Urinary bladder (tissue), 4 donors: ENCODE measurements at places on chromosomes 6 and 20.

DNA sequence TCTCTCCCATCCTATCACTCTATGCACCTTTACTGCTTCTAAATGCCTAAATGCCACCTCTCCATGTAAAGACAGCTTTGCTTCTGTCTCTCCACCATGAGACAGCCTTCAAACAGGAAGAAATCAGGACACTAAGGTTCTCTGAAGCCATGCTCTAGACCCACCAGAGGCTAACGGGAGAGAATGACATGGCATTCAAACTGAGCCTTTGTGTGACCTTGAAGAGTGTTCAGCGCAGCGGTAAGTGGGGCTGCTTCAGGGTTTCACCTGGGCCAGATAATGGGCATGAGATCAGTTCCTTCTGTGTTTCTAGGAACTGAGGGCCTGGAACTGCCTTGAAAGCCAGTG lies 20.1 kb downstream of the FAM50B start:
- no peak for DNase-seq

DNA sequence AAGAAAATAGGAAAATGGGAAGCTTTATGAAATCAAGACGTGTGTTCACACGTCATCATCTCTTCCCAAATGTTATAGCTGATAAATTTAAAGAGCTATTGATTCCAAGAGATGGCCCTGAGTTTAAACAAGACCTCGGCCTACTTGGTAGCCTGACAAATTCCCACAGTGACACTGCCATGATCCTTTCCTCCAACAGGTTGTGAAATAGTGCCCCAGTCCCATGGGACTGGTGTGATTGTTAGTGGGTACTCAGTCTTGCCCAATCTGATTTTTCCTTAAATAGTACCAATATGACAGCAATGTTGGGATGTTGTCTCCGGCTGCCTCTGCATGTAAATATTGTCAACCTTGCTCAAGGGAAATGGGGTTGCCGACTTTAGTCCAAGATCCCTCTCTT lies 34.5 kb downstream of the RIOK1 start:
- no peak for DNase-seq

GRCh38 chr20:54170026-54170471 lies 3.7 kb downstream of the CYP24A1 start:
- no peak for DNase-seq

DNA sequence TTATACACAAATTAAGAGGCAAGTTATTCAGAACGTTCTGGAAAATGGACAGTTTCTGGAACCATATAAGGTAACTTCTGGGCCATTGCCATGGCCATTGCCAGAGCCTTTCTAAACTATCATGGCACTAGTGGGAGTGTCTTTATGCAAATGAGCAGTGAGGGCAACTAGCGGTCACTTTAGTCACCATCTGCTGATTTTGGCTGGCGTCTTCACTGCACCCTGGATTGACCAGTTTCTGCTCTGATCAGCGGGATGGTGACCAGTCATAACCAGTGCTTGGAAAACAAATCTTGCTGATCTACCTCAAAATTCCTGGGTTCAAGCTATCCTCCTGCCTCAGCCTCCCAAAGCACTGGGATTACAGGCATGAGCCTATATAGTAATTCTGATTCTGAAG lies 7.3 kb upstream of the SNTA1 start:
- DNase-seq: no peak

DNA sequence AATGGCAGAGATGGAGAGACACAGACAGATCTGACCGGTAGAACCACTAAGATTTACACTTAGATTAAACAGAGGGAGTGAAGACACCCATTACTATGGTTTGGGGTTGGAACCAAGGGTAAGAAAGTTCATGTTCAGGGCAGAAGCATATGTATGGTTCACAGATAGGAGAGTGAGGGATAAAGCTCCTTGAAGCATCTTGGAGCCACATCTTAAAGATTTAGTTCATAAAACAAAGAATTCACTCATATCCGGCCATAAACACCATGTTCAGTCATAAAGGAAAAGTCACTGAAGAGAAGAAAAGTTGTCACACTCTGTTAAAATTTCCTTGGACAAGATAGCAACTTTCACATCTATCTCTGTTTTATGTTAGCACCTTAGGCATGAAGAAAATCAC lies 18.0 kb downstream of the STX7 start:
- no peak for DNase-seq

GRCh38 chr6:132713352-132714134 lies at the start of gene VNN1:
Gene VNN1 (minus strand): TSS chr6:132714055. CDS start chr6:132714035, 20 bp downstream.
- no peak for DNase-seq

DNA sequence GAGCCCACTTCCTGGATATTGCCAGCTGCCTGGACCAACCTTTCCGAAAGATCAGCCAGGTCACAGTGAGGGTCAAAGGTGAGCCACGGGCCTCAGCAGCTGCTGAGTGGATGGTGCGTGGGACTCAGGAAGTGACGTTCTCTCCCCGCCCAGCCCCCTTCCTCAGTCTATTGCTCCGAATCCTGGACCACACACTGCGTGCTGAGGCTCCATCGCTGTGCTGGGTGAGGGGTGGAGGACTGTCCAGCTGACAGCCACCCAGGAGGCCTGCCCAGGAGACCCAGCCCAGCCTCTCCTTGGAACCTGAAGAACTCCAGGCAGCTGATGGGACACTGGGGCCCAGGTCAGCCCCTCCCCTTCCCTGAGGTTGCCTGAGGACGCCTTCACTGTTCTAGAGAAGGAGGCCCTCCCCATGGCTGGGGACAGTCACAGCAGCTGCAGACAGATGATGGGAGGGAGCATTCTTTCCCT lies 94.4 kb upstream of the CD93 start:
- DNase-seq: no peak

DNA sequence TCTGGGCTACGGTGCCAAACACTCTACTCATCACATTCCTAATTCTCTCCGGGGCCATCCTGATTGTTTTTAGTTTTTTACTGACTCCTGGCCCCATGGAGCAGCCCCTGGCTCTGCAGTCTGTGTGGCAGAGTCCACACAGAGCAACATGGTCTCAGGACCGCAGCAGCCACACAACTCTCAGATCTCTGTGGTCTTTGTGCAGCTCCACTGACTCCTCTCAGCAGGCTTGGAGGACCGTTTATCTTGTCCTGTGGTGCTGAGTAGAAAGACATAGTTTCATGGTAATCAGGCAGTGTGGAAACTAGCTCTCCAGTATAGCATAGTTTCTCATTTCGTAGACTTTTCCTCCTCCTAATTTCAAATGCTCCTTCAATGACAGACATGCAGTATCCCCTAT lies 168.4 kb downstream of the EDN1 start:
- no peak for DNase-seq

- no peak for DNase-seq
Measured at GRCh38 chr20:57467742-57468141, 57.2 kb downstream of the CTCFL start.
